Progenitor cell of endocrine pancreas (in vitro differentiated cells): ENCODE measurements at places on chromosomes 5 and 9.

GRCh38 chr5:151042453-151043093, 22.2 kb downstream of the GPX3 start:
- no peak overlapping the region for H3K27ac ChIP-seq
- no peak for DNase-seq
- H3K4me1 ChIP-seq: no peaks in the 10 kb centered on the region
- peaks cover 27% of the 10 kb centered on the region for H3K36me3 ChIP-seq
- H3K4me3 ChIP-seq: no peak overlapping the region
- H3K27me3 ChIP-seq: no peaks in the 10 kb centered on the region

GRCh38 chr9:81461196-81461595, 228.2 kb downstream of the TLE1 start:
- H3K4me3 ChIP-seq: no peak overlapping the region
- no peaks in the 10 kb centered on the region for H3K36me3 ChIP-seq
- H3K27me3 ChIP-seq: peaks cover 8% of the 10 kb centered on the region

DNA sequence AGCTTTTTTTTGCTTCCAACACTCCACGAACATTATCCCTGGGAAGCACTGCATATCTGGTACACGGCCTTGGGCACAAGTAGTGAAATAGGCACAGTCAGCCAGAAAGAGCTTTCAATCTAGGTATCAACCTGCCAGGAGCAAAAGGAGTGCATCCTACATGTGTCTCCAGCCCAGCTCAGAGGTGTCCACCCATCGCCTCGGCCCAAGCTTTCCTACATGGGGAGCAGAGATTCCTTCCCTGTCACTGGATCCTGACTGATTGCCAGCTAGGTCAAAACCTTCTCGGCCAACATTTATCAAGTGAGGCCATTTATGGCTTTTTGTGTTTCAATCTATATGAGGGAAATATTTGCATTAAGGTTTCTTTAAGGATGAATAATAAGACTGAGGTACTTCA, 55.8 kb downstream of the GOLM1 start:
- peaks cover 21% of the 10 kb centered on the region for H3K36me3 ChIP-seq
- no peak overlapping the region for H3K27ac ChIP-seq
- H3K4me1 ChIP-seq: no peaks in the 10 kb centered on the region
- no peak for DNase-seq
- H3K4me3 ChIP-seq: no peak overlapping the region

GRCh38 chr5:501831-502184, 22.4 kb downstream of the SLC9A3 start:
- H3K36me3 ChIP-seq: no peaks in the 10 kb centered on the region
- H3K27me3 ChIP-seq: peaks cover 41% of the 10 kb centered on the region
- no peak overlapping the region for H3K27ac ChIP-seq
- no peak for DNase-seq

- no peak for DNase-seq
- H3K4me1 ChIP-seq: peaks cover 9% of the 10 kb centered on the region
- H3K27me3 ChIP-seq: peaks cover 10% of the 10 kb centered on the region
Observed at GRCh38 chr5:1523480-1523792, 324 bp downstream of the LPCAT1 start.

GRCh38 chr9:99335280-99335679, 113.2 kb downstream of the SEC61B start:
- H3K27me3 ChIP-seq: no peaks in the 10 kb centered on the region
- H3K4me3 ChIP-seq: no peak overlapping the region
- no peaks in the 10 kb centered on the region for H3K4me1 ChIP-seq
- H3K27ac ChIP-seq: no peak overlapping the region
- no peak for DNase-seq
- H3K36me3 ChIP-seq: no peaks in the 10 kb centered on the region

DNA sequence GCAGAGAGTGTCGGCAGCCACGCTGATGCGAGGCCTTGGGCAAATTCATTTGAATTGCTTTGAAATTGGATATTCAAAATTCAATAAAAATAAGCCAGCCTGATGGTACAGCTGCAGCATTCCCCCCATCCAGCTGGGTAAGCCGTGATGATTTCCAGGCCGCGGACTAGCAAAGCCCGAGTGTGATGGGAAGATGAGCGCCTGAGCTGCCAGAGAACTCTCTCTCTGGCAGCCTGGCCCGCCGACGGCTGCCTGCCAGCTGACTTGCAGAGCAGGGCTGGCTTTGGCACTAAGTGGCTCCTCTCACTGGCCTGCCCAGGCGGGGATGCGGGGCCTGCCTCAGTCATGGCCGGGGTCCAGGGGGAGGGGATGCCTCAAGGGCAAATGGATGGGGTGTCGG, 268.3 kb upstream of the WWC1 start:
- no peaks in the 10 kb centered on the region for H3K4me1 ChIP-seq
- no peak for DNase-seq
- no peak overlapping the region for H3K27ac ChIP-seq

GRCh38 chr5:60207040-60207439, 313.5 kb upstream of the PDE4D start:
- H3K27me3 ChIP-seq: peaks cover 2% of the 10 kb centered on the region
- no peaks in the 10 kb centered on the region for H3K4me1 ChIP-seq
- H3K36me3 ChIP-seq: no peaks in the 10 kb centered on the region
- no peak for DNase-seq

DNA sequence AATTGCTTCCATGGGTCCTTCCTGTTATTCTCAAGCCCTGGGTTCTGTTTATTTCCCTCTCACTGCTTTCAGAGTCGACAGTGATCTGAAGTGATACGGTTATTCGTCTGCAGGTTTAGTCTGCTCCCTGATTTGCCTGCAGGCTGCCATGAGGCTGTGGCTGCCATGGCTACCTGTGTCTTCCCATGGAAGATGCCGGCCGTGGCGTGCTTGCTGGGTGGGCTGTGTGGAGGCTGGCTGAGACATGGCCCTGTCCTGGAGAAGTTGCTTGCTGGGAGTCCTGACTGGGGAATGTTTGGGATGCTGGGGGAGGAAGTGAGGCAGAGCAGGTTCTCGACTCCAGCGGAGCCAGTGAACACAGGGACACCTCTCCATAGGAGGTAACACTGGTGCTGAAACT, 104.1 kb upstream of the TBC1D2 start:
- no peak for DNase-seq
- no peak overlapping the region for H3K27ac ChIP-seq
- peaks cover 4% of the 10 kb centered on the region for H3K27me3 ChIP-seq
- H3K4me3 ChIP-seq: no peak overlapping the region
- no peaks in the 10 kb centered on the region for H3K4me1 ChIP-seq

GRCh38 chr9:11194246-11194645, 581.4 kb upstream of the PTPRD start:
- H3K27me3 ChIP-seq: no peaks in the 10 kb centered on the region
- no peaks in the 10 kb centered on the region for H3K36me3 ChIP-seq
- no peak for DNase-seq
- no peak overlapping the region for H3K4me3 ChIP-seq

DNA sequence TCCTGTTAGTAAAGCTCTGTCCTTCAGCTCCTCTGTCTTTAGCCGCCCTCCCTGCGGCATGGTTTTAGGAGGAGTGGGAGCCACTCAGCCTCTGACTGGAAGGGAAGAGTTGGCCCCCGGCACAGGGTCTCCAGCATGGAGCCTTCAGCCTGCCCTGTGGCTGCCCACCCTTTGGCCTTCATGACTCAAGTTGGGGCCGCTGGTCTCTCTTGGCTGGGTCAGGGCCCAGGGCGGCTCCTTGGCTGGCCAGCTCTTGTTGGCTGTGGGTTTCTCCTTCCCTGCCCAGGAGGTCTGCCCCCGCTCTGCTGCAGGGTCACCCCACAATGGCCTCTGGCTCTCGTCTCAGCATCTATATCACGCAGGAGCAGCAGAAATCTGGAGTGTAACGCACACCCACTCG, 25.7 kb downstream of the FGF1 start:
- no peak overlapping the region for H3K4me3 ChIP-seq
- peaks cover 11% of the 10 kb centered on the region for H3K27me3 ChIP-seq
- no peak for DNase-seq
- H3K27ac ChIP-seq: no peak overlapping the region
- peaks cover under 1% of the 10 kb centered on the region for H3K4me1 ChIP-seq
- no peaks in the 10 kb centered on the region for H3K36me3 ChIP-seq

DNA sequence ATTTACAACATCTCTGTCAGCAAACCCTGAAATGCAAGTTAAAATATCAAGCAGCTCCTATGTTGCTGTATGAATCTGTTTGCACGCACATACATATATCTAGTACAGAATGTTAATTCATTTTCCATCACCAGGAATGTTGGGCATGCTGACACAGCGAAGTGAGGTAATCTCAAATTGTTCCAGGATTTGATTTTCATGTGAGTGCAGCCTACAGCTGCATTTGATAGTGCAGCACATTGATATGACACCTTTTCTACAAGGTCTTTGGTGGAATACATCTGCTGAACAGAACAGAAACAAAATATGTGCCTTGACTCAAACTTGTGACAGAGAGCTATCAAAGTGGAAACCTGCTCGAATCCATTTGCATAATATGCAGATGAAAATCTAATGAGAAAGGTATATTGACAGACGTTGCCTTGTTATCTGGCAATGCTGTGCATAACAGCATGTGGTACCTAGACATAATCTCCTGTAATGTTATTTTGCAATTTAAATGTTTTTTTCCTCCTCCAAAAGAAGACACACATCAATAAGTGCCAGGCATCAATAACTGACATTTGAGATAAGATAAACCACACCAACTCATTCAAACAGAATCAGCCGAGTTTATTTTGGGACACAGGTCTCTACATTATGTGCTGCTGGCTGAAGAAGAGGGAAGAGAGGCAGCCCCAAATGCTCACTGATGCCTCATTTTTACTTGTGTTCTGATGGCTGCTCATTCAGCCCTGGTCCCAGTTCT, 512.2 kb downstream of the ZNF608 start:
- no peak overlapping the region for H3K27ac ChIP-seq
- no peak for DNase-seq
- H3K4me1 ChIP-seq: peaks cover 52% of the 10 kb centered on the region
- H3K27me3 ChIP-seq: no peaks in the 10 kb centered on the region
- H3K4me3 ChIP-seq: no peak overlapping the region
- H3K36me3 ChIP-seq: no peaks in the 10 kb centered on the region

- DNase-seq: no peak
- H3K27me3 ChIP-seq: no peaks in the 10 kb centered on the region
- no peaks in the 10 kb centered on the region for H3K36me3 ChIP-seq
- H3K4me3 ChIP-seq: no peak overlapping the region
- H3K4me1 ChIP-seq: peaks cover 11% of the 10 kb centered on the region
Observed at GRCh38 chr9:115262477-115262876, 144.5 kb upstream of the TNC start.

GRCh38 chr5:166166071-166166470, 2125.4 kb upstream of the WWC1 start:
- H3K27me3 ChIP-seq: no peaks in the 10 kb centered on the region
- no peaks in the 10 kb centered on the region for H3K4me1 ChIP-seq
- H3K36me3 ChIP-seq: no peaks in the 10 kb centered on the region
